ENCODE measurements at places on chromosomes 1 and 21.

GRCh38 chr1:198726455-198726854 lies 87.6 kb downstream of the PTPRC start:
- no peak for DNase-seq
- no peaks in the 10 kb centered on the region for H3K27me3 ChIP-seq
- no peak overlapping the region for H3K27ac ChIP-seq
- H3K4me3 ChIP-seq = no peak overlapping the region

GRCh38 chr1:54280651-54281050 lies 80.7 kb downstream of the MRPL37 start:
- no peak for DNase-seq
- no peak overlapping the region for H3K27ac ChIP-seq
- peaks cover 56% of the 10 kb centered on the region for H3K36me3 ChIP-seq
- no peaks in the 10 kb centered on the region for H3K27me3 ChIP-seq
- peaks cover 40% of the 10 kb centered on the region for H3K4me1 ChIP-seq

DNA sequence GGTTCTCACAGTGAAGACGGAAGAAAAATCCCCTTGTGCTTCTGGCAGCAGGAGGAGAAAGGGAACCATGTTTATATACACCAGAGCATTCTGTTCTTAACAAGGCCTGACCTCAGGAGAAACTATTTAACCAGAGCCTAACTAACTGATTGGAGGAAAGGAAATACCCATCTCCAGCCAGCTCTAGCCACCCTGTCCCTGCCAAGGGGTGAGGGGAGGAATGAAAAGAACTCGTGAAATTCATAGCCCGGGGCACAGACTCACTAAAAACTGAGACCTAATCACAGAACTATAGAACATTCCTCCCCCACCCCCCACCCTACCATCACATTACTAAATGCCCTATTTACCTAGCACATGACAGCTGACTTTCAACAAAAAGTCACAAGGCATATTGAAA lies 65.0 kb downstream of the KCNH1 start:
- no peaks in the 10 kb centered on the region for H3K4me1 ChIP-seq
- H3K27me3 ChIP-seq = no peaks in the 10 kb centered on the region
- H3K4me3 ChIP-seq = no peak overlapping the region
- no peaks in the 10 kb centered on the region for H3K36me3 ChIP-seq
- H3K27ac ChIP-seq = no peak overlapping the region
- no peak for DNase-seq

DNA sequence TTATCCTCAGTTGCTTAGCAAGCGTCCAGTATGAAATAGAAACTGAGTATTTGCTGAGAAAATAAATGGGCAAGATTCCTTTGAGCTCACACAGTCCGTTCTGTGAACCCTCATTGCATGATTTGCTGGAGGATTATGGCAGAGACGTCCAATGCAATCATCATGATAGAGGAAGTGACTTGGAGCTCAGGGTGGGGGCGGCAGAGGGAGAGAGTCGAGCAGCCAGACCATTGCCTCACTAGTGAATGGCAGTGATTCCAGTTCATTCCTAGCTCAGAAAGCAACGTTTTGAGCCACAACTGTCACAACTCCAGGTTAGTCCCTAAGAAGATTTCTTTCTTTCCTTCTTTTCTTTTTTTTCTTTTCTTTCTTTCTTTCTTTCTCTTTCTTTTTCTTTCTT lies 27.5 kb upstream of the COL9A2 start:
- no peaks in the 10 kb centered on the region for H3K36me3 ChIP-seq
- H3K4me3 ChIP-seq = no peak overlapping the region
- no peak for DNase-seq
- no peaks in the 10 kb centered on the region for H3K4me1 ChIP-seq
- no peak overlapping the region for H3K27ac ChIP-seq
- peaks cover 4% of the 10 kb centered on the region for H3K27me3 ChIP-seq

DNA sequence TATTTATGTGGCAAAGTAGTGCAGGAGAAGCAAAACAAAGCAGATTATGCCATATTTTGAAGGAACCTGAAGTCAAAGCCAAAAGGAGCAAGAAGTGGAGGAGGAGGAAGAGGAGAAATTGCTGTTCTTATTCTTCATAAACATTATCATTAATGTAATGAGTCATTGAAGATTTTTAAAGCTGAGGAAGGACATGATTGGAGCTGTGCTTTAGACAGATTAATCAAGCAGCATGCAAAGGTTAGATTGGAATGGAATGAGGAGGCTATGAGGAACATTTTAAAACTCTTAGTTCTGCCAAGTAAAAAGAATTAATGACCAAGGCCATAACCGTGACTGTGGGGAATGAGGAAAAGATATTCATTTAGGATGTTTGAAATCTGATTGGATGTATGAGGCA lies 33.0 kb upstream of the HSD17B7 start:
- DNase-seq = no peak
- no peaks in the 10 kb centered on the region for H3K4me1 ChIP-seq
- H3K27me3 ChIP-seq = no peaks in the 10 kb centered on the region
- H3K4me3 ChIP-seq = no peak overlapping the region
- H3K36me3 ChIP-seq = no peaks in the 10 kb centered on the region

DNA sequence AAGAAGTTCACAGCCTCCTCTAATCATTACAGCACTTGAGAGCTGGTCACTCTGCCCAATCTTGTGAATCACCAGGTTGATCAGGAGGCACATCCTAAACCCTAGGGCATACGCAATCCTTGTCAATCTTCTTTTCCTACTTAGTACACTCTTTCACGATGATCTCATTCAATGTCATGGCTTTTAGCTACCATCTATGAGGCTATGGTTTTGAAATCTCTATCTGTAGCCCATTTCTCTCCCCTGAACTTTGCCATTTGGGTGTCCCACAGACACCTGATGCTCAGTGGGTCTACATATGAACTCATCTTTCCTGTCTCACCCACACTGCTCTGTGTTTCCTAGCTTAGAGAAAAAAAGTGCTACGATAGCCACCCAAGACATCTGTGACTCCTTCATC lies 1.9 kb upstream of the MED18 start:
- DNase-seq = no peak
- no peak overlapping the region for H3K4me3 ChIP-seq
- H3K27ac ChIP-seq = no peak overlapping the region
- peaks cover 23% of the 10 kb centered on the region for H3K4me1 ChIP-seq

DNA sequence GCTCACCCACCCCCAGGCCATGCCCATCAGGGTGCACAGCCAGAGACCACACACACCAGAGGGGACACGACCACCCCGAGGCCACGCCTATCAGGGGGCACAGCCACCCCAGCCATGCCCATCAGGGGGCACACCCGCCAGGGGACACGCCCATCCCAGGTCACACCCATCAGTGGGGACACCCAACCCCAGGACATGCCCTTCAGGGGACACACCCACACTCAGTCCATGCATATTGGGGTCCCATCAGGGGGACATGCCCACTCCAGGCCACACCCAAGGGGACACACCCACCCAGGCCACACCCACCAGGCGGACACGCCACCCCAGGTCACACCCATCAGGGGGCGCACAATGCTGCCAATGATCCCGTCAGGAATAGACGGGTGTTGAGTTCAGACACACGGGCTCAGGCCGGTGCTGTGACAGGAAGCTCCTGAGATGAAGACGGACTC lies 20.7 kb downstream of the MCM3AP start:
- H3K27ac ChIP-seq = no peak overlapping the region
- H3K4me1 ChIP-seq = no peaks in the 10 kb centered on the region
- no peaks in the 10 kb centered on the region for H3K27me3 ChIP-seq
- peaks cover 83% of the 10 kb centered on the region for H3K36me3 ChIP-seq
- no peak for DNase-seq

GRCh38 chr1:89271341-89272015 lies 1.2 kb downstream of the GBP5 start:
- peak overlapping the region; percentile 87 for H3K27ac ChIP-seq
- DNase-seq = no peak
- peaks cover 70% of the 10 kb centered on the region for H3K4me1 ChIP-seq
- H3K4me3 ChIP-seq = peak overlapping the region; percentile 61
- peaks cover 46% of the 10 kb centered on the region for H3K36me3 ChIP-seq

DNA sequence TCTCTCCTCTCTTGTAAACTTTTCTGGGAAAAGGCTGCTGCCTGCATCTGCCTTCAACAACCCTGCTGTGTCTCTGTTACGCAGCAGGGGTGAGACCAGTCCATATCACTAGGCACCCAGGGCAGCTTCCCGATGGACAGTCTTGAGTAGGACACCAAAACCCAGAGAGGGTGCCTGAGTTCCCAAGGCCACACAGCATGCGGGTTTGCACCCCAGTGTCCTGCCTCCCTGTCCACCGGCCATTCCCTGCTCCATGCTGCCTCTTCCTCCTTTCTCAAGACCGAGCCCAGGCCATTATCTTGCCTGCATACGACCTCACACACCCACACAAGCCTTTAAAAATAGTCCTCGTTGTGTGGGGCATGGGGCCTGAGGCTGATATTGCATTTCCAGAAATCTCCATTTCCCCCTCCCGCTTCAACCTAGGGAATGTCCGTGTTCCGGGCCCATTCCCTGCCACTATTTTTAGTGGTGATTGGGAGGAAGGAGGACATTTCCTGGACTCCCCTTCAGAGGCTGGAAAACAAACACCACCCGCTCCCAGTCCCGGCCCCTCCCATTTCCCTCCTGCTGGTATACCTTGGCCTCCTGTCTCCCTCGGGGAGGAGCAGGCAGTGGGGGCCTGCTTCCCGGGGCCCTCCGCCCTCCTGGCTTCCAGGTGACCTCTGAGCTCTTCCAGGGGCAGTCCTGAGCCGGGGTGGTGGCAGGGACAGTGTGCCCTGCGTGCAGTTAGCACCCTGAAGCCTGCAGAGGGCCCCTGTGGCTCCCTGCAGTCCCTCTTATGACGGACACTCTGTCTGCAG lies 132.4 kb upstream of the TMEM51 start:
- no peaks in the 10 kb centered on the region for H3K4me1 ChIP-seq
- no peak for DNase-seq
- H3K4me3 ChIP-seq = no peak overlapping the region

DNA sequence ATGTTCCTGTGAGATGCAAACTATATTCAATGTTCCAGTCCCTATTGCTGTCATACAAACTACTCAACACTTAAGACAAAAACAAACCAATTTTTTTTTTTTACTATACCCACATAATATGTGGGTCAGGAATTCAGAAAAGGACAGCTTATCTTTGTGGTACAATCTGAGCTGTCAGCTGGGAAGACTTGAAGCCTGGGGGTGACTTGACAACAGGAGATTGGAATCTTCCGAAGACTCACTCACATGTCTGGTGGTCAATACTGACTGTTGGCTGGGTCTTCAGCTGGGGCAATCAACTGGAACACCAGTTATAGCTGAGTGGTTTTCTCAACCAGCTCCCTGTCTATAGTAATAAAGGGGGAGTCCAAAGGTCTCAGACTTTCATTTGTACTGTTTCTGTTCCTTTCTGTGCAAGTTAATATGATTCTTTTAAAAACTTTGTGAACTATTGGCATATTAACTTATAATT lies 81.7 kb upstream of the ATP1B1 start:
- DNase-seq = no peak
- H3K27ac ChIP-seq = no peak overlapping the region
- no peaks in the 10 kb centered on the region for H3K36me3 ChIP-seq
- no peak overlapping the region for H3K4me3 ChIP-seq

DNA sequence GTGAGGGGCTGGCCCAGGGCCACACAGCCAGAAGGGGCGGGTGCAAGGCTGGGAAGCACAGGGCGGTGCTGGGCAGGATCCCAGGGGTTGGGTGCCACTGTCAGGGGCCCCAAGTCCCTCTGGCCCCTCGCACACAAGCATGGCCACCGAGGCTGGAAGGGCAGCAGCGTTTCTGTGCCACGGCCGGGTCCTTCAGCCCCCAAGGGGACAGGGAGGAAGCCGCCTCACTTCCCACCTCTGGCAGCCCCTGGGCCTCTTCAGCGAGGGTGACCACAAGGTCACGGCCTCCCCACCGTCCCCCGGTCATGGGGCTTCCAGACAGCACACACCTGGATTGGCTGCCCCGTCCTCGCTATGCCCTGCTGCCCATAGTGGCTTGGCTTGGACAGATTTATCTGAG lies 77.1 kb upstream of the TTC34 start:
- H3K27me3 ChIP-seq = no peaks in the 10 kb centered on the region
- DNase-seq = no peak
- no peaks in the 10 kb centered on the region for H3K4me1 ChIP-seq
- no peaks in the 10 kb centered on the region for H3K36me3 ChIP-seq
- H3K4me3 ChIP-seq = no peak overlapping the region
- no peak overlapping the region for H3K27ac ChIP-seq

DNA sequence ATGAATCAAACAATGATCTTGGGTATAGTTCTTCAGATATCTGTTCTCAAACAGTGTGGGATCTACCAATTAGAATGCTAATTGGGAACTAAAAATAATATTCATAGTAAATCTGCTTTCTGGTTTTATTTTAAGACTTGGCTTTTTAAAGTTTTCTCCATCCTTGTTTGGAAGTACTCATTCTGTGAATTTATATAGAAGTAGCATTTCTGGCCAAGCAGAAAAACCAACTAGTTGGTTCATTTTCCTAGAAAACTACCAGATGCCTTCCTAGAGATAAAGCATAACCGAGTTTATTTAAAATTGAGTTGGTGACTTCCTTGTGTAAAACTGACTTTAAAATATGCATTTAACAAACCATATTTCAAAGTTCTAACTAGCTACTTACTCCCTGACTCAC lies 48.8 kb downstream of the DNM3 start:
- no peaks in the 10 kb centered on the region for H3K4me1 ChIP-seq
- no peaks in the 10 kb centered on the region for H3K27me3 ChIP-seq
- H3K4me3 ChIP-seq = no peak overlapping the region

- H3K27me3 ChIP-seq = no peaks in the 10 kb centered on the region
- peaks cover 97% of the 10 kb centered on the region for H3K36me3 ChIP-seq
- DNase-seq = no peak
- H3K4me1 ChIP-seq = peaks cover 6% of the 10 kb centered on the region
These were observed 179.6 kb downstream of the RUNX1 start for GRCh38 chr21:34869545-34869944.

DNA sequence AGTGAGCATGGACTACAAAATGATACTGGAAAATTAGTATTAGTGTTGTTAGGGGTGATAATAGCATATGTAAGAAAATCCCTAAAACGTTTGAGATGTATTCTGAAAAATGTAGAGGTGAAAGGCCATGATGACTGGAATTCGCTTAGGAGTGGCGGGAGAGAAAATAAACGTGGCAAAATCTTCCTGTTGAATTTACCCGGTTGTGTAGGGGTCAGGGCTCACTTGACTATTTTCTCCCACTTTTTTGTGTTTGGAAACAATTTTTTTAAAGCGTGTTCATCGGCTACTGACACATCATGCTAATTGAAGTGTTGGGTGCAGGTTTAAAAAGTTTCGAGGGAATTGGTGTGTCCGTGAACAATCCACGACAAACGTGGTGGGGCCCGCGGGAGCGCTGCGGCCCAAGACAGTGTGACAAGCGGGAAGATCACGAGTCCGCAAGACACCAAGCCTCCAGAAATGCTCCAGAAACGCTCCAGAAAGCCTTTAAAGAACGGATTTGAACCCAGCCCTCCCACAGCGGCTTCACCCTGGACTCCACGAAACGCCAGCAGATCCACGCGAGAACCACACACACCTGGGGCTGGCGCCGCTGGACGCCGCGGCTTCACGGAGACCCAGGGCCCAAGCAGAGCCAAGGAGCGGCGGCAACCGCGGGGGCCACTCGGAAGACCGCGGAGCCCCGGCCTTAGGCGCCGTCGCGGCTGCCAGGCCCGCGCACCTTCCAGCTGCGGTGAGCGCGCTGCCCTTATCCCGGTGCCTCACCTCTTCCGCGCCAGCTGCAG lies 573 bp downstream of the PSMG1 start:
- H3K36me3 ChIP-seq = peaks cover 32% of the 10 kb centered on the region
- no peak for DNase-seq
- peaks cover 48% of the 10 kb centered on the region for H3K4me1 ChIP-seq
- peak overlapping the region; percentile 97 for H3K4me3 ChIP-seq
